ENCODE measurements at places on chromosomes 7 and 10.

DNA sequence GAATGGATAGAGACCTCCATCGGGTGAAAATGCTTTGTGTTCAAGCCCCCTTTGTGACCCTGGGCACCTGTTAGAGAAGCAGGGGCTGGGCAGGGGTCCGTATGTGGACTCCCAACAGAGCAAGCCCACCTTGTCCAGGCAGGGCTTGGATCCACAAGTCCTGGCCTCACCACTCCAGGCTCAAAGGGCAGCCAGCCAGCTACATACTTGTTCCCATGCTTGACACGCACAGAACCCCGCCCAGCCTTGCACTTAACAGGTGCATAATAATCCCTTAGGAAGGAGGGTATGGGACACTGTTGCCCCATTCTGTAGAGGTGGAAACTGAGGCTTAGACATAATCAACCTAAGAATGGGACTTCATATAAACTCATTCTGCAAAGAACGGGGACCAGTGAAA lies 160.6 kb downstream of the PRKAG2 start:
- no peak for DNase-seq

GRCh38 chr7:18570890-18571478 lies 75.4 kb downstream of the HDAC9 start:
- DNase-seq: peak; percentile 50

- DNase-seq: no peak
Observed at GRCh38 chr7:140348161-140348849, 50.0 kb downstream of the SLC37A3 start.

- DNase-seq: peak; percentile 56
Observed at GRCh38 chr10:63438506-63439498, 27.0 kb downstream of the JMJD1C start.

DNA sequence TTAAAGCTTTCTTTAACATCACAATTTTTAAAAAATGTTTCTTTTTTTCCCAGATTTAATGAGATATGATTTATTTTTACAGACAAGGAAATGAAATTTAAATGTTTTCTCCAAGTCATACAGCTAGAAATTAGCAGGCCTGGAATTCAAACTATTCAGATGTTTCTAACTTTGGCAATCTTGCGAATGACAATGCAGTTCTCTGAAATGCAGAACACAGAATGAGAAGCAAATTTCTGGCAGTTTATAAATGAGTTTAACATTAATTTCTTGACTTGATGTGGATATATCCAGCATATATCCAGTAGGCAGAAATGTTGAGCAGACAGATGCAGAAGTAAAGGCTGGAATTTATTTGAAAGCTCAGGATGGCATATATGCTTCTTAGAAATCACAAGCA lies 227.5 kb downstream of the THSD7A start:
- no peak for DNase-seq

DNA sequence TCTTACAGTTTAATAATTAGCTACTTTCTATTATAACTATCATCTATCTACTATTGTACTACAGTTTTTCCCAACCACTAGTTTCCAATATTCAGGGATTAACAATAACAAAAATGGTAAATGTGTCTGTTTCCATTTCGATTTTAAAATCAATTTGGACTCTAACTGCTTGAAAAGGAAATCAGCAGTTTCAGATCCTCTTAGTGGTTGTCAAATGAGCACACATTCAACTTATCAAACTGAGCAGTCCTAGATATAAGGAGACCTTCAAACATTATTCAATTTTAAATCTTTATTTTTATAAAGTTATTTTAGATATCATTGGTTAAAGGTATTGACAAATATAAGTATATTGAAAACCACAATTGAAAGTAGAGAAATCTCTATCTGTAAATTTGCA lies 46.8 kb upstream of the CD36 start:
- no peak for DNase-seq

- peak; percentile 70 for DNase-seq
Observed at GRCh38 chr7:119197877-119198527, 973.5 kb downstream of the ANKRD7 start.

GRCh38 chr7:159040146-159040545 lies 104.5 kb downstream of the VIPR2 start:
- DNase-seq: no peak

GRCh38 chr7:28088032-28088431 lies 92.6 kb downstream of the JAZF1 start:
- DNase-seq: no peak

- DNase-seq: no peak
Observed at GRCh38 chr7:70700055-70700940, 431.6 kb upstream of the GALNT17 start.

DNA sequence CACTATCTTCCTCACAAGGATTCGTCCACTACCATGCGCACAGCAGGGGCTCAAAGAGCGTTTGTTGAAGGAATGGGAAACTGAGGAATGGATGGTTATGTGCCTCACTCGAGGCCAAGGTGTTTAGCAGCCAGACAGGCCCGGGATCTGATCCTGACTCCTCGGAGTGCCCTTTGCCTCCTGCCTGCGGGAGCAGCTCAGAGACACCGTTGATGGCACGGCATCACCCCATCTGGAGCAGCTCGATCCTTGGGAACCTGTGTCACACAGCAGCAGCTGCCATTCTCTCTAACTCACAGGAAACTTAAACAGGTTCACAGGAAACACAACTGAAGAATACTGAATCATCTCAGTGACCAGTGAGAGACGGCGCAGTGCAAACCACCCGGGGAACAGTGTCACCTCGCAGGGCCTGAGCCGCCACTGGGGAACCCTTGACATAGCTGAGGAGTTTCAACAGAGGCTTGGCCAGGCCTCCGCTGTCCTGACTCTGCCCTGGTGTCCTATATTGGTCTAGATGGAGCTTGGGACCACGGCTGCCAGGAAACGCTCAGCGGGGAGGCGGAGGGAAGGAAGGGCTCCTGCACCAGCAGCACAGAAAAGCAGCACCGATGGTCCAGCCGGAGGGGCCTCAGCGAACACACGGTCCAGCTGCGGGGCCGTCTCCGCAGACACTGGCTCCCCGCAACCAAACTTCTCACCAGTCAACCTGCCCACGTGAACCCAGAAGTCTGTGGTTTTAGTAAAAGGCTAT lies 169.4 kb downstream of the ADARB2 start:
- no peak for DNase-seq

DNA sequence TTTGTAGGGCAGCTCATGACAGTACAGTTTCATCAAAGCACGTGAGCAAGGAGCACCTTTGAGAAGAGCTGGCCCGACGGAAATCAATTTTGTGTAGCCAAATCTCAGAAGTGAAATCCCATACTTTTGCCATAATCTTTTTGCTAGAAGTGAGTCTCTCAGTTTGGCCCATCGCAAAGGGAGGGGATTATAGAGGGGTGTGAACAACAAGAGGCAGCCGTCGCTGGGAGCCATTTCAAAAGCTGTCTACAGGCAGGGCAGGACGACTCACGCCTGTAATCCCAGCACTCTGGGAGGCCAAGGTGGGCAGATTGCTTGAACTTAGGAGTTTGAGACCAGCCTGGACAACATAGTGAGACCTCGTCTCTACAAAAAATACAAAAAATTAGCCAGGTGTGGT lies 599.8 kb downstream of the GALNT17 start:
- no peak for DNase-seq

DNA sequence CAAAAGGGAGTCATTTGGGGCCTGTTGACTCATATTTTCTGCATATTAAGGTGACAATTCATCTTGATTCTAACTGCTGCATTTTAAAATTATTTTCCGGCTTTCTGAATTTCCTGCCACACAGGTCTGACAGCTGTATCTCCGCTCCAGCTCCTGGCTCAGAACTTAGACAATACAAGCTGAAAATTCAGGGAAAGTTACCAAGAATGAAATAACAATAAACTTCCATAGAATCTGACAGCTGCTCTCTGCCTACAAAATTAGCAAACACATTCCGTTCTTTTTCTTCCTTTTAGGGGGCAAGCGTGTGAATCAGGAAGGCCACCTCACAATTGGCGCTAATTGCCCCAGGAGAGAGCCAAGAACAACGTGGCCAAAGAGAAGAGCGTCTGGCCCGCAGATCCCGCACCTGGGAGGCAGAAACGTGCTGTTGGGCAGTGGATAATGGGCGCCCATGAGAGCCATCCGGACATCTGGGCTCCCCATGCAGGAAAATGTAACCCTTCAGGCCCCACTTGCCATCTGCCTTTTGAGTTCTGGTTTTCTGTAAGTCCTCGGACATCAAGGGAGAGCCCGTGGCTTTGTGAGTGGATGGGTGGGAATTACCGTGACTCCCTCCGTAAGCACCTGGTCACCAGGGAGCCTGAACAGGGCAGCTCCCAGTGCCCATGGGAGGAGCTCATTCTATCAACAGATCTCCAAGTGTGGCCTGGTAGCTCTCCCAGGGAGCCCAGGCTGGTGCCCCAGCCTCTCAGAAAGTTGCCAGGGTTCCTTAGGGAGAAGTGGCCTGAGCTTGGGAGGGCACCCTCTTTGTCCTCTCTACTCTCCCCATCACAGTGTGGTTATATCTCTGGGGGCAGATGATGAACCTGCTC lies 5.0 kb downstream of the CLRN3 start:
- DNase-seq: no peak

DNA sequence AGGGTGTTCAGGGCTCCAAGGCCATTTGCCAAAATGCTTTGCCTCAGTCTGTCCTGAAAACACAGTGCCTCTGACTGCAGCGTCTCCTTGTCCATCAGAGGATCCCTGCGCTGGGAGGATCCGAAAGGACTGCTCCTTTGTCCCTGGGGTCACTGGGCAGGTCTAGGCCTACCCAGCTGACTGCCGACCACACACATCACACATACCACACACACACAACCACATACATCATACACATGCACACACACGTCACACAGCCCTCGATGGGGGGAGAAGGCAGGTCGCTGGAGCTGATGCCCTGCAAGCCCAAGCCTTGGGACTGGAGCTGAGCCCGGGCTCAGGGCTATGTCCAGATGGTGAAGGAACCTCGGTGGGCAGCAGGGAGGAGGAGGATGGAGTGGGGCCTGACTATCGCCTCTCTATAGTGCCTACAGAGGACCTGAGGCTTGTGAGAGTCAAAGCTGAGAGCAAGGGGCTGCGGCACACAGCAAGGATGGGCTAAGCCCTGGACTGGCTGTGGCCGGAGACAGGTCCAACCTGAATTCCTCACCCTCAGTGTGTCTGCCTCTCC lies 29.1 kb downstream of the GPRIN2 start:
- no peak for DNase-seq

DNA sequence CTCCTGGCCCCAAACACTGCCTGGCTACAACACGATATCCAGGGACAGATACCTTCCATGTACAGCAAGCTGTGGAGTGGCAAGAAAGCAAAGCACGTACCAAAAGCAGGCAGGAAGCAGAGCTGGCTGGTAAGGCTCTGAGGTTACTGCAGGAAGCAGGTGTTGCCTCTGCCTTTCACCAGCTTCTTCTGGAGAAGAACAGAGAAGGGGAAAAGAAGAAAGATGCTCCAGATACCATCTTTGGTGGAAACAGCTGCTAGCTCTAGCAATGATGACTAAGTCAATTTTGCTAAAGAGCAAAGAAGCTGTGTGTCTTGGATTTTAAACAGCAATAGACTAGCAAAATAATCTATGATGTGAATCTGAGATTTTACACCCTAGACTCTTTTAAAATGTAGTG lies 34.9 kb upstream of the PRSS1 start:
- no peak for DNase-seq

- no peak for DNase-seq
Observed at GRCh38 chr7:68984306-68984705, 614.0 kb upstream of the AUTS2 start.

Measured in fibroblast of lung (primary cell).